Placental epithelial cell (primary cell): ENCODE measurements at places on chromosomes 1 and 21. TPM values are rescaled to one million over a fixed set of nuclear protein-coding genes. Genes with fewer than 3 reads are reported as not detected.

The FRRS1 gene
- total RNA-seq, result 8.2 and 10.1 TPM in 2 replicates

The CFHR3 gene
- not detected in 2 replicates for total RNA-seq

The TDRKH gene
- 2.4 and 4.8 TPM in 2 replicates for total RNA-seq

The RAB25 gene
- total RNA-seq, result 62.4 and 69.0 TPM in 2 replicates

The CELA2A gene
- total RNA-seq, result not detected in 2 replicates
